ENCODE measurements at places on chromosomes 12 and 14.
A peak's percentile ranks its signal among the peaks of the same experiment; 100 is the strongest.

DNA sequence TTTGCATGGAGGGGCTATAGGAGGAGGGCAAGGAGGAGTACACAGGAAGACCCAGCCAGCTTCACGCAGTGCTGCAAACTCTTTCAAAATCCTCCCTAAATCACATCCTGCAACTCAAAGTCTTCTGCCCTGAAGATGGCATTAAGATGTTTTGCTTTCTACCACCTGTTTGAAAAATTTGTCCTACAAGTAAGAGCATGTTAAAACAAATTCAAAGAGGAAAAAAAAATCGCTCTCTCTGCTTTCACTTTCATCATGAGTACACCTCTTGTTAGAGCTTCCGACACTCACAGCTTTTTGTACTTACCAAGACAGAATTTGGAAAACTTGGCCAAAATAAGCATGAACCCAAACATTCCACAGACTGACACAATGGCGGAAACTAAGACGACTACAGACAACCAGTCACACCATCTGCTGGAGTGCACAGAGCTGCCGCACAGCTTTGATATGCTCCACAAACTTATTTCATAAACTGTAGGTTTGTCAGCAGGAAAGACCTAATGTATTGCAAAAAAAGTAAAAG, 21.3 kb downstream of the GCH1 start:
- DNase-seq = no peak

GRCh38 chr14:93997916-93998870, 1.1 kb downstream of the CCDC197 start:
- DNase-seq = no peak

DNA sequence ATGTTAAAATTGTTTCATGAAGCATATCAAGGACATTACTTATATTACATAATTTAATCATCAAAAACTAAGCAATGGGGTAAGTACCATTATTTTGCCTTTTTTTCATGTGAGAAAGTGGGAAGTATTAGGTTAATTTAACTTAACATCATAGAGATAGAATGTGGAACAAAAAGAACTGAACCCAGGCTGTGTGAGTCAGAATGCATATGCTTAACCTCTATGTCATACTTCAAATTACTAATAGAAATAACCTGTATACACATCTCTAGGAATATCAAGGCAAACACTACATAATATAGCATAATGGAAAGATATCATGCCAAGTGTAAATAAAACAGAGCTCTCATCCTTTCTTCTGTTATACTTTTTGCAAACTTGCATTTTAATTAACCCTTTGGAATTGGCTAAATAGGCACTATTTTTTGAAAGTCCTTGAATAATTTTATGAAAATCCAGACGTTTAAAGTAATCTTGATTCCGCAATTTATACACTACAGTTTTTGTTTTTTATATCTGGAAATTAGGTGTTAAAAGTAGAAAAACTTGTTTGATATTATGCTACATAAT, 777.7 kb downstream of the SLC6A15 start:
- DNase-seq = no peak

GRCh38 chr14:101843665-101844064, 82.2 kb downstream of the PPP2R5C start:
- no peak for DNase-seq

DNA sequence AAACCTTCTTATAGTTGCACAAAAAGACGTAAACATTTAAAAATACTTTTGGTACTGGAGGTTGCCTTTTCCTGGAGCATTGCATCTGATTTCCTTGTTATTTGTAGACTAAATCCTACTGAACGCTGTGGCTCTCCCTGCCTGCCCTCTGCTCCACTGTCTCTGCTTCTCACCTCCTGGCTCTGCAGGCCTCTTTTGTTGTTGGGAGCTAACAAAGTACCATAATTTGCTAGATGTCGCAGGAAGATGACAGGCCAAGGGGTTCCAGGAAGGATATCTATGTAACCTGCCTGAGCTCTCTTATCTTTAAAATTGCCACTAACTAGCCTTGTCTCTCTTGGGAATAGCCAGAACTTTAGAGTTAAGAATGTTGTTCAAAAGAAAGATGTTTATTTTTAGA, 21.4 kb downstream of the SYNE2 start:
- no peak for DNase-seq

- no peak for DNase-seq
Observed at GRCh38 chr14:91613459-91614112, 103.5 kb upstream of the PPP4R3A start.

- DNase-seq = no peak
Observed at GRCh38 chr12:89665556-89665955, 43.1 kb downstream of the ATP2B1 start.

GRCh38 chr12:55797550-55797949, 20.0 kb downstream of the SARNP start:
- DNase-seq = no peak

- DNase-seq = no peak
Observed at GRCh38 chr14:50354527-50354926, 42.2 kb downstream of the CDKL1 start.

GRCh38 chr12:87870493-87871460, 158.4 kb downstream of the C12orf50 start:
- DNase-seq = no peak

DNA sequence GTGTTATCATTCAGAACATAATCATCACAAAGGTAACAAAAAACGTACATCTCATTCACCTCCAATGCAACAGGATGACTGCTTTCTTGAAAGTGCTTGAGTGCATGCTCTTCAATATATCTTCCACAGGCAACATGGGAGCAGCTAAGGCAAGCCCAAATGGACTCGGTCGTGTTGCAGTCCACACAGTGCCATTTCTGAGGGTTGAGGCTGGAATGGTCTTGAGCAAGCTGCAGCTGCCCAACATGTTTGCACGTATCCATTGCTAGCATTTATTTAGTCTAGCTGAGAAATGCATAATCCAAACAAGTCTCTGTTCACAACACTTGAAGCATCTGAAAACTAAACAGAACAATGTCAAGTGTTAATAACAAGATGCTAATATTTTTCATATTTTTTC, 17.3 kb downstream of the USP44 start:
- DNase-seq = no peak

DNA sequence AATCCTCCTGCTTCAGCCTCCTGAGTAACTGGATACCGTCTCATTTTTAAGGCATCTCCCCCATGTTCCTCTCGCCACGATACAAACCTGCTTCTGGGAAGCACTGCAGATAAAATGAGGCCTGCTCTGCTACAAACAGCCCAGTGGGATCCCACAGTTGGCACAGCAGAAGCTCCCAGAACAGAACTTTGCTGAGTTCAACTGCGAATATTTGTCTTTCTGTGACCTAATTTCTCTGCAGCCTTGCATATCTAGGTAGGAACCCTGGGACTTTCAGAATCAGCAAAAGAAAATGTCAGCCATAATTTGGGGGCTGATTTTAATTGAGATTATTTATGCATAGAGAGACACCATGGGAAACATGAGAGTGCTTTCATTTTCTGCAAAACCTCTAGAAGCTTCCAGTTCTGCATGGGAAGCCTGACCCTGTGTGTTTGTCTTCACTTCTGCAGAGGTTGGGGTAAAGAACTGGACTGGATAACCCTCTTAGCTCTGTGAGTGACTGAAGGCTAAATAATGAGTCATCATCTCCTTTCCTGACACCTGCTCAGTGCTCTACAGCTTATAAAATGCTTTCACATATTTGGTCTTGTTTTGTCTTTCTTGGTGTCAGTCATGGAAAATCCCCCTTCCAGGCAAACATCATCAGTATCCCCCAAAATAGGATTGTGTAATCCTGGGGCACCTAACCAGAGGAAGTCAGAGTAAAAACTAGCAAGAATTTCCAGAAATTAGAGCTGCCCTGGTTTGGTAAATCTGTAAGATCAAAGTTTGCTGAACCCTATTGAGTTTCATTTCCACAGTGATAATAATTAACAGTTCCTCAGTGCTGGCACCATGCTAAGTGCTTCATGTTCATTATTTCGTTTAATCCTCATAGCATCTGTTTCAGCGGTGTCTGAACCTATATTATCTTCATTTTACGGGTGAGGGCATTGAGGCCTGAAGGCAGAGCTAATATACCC, 185.8 kb downstream of the SLC15A4 start:
- no peak for DNase-seq

DNA sequence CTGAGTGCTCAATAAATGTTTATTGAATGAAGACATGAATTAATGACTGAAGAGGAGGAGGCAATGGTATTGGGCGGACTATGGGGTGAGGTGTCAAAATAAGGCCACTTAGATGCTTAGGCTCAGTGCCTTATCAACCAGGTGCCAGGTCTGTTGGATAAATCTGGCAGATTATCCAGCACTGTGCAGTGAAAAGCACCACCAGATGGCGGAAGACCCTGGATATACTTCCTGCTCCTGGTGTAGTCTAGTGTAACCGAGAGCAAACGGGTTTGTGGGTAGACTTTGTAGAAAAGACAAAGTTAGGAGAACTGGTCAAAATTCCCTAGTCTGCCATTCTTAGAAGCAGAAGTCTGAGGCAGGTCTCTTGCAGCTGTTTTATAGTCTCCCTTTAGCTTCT, 306.3 kb downstream of the ATP23 start:
- no peak for DNase-seq

GRCh38 chr14:64844272-64844671, 35.4 kb downstream of the SPTB start:
- no peak for DNase-seq

GRCh38 chr12:57175428-57176138, 28.2 kb upstream of the LRP1-AS start:
- peak; percentile 46 for DNase-seq

GRCh38 chr12:52539821-52540173, 13.1 kb downstream of the KRT71 start:
- no peak for DNase-seq

GRCh38 chr12:31315044-31315715, 10.8 kb downstream of the SINHCAF start:
- DNase-seq = no peak

DNA sequence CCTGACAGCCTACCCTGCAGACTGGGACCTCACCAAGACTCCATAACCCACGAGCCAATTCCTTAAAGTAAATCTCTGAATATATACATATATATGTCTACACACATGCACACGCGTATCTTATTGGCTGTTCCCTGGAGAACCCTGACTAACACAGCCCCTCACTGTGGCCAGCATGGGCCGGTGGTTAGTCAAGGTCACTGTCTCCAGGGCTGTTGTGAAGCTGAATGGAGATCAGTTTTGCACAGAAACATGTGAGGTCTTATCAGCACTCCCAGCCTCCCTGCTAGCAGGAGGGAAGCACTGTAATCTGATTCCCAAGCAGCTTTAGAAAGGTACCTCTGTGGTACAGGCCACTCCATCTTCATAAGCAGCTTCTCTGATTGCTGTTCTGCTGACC, 46.6 kb upstream of the PLEKHG6 start:
- DNase-seq = no peak

DNA sequence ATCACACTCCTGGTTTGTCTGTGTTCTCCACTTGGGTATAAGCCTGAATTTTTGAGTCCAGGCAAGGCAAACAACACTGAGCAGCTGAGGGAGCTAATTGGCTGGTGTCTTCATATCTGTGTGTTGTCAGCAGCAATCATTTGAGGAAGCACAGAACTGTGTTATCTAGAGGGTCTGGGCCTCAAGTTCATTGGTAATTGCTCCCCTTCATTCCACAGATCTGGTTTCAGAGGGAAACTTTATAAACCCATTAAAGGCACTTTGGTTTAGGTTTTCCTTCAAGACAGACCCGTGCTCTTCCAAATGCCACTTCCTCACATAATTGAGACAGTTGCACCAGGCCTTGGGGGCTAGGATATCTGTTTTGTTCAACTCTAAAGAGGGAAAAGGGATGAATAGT, 5.6 kb downstream of the DACT1 start:
- DNase-seq = no peak
